ENCODE measurements at places on chromosomes 2 and 18.

DNA sequence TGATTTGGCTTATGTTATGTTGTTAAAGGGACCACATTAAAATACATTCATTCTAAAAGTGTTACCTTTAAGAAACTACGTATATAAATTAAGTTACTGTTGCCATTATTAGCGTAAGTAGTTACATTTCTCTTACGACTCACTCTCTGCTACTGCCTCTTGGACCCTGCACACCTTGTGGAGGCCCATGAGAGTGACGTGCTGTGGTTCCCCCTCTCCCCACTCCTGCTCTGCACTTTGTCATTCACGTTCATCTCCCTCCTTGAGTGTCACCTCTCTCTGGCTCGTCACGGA lies 830 bp upstream of the MERTK start:
- DNase-seq, result no peak

DNA sequence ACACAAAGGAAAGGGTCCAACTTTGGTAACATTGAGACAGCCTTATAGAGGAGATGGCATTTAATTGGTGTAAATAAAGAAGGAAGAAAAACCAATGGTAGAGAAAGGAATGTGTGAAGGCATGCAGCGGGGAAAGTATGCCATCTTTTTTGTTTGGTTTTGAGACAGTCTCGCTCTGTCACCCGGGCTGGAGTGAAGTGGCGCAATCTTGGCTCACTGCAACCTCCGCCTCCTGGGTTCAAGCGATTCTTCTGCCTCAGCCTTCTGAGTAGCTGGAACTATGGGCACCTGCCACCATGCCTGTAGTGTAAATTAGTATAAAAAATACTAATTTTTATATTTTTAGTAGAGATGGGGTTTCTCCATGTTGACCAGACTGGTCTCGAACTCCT lies 6.4 kb downstream of the RIOK3 start:
- DNase-seq, result no peak

GRCh38 chr2:32773448-32773808 lies 145.6 kb downstream of the TTC27 start:
- no peak for DNase-seq

- DNase-seq, result peak; percentile 19
These were observed 114.9 kb downstream of the ALK start for GRCh38 chr2:29806461-29806860.

DNA sequence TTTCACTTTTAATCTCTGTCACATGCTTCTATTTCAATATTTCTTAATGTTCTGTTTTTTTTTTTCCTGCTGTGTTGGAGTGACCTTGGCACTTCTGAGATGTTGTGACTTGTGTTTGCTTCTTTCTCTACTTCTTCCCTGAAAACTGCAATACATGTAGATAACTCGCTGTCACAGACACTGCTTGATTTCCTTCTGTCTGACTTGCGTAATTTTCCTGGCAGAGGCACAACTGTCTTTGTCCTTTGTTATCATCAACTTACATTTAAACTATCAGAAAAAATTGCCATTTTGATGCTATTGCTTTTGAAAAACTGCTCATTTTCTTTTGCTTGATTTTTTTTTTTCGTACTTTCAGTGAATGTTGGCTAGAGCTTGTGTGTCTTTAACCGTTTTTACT lies 69.0 kb downstream of the BABAM2 start:
- peak; percentile 90 for DNase-seq

Measured in hematopoietic multipotent progenitor cell treated with erythropoietin and hydrocortisone succinate and interleukin-3 and kit ligand, for 4 days (in vitro differentiated cells).